ENCODE measurements at places on chromosomes 2 and 18. TPM values are rescaled to one million over a fixed set of nuclear protein-coding genes. Genes with fewer than 3 reads are reported as not detected.

Gene CFAP221
- polyA plus RNA-seq, result 29.3 TPM

Gene ANKRD30B
- polyA plus RNA-seq, result 2.1 TPM

Gene HS6ST1
- polyA plus RNA-seq, result 2.2 TPM

Gene OR6B2
- not detected for polyA plus RNA-seq

Gene CNDP1
- 2.3 TPM for polyA plus RNA-seq

Gene STAM2
- polyA plus RNA-seq, result 16.9 TPM

Gene KCNG2
- polyA plus RNA-seq, result not detected

Gene SLC30A3
- not detected for polyA plus RNA-seq

Gene LRRC30
- not detected for polyA plus RNA-seq
